Stimulated activated CD8-positive, alpha-beta memory T cell treated with anti-CD3 and anti-CD28 coated beads, Interleukin-15, amount 100 ng/mL, for 48 hours (primary cell): ENCODE measurements at places on chromosomes 12 and 14.

DNA sequence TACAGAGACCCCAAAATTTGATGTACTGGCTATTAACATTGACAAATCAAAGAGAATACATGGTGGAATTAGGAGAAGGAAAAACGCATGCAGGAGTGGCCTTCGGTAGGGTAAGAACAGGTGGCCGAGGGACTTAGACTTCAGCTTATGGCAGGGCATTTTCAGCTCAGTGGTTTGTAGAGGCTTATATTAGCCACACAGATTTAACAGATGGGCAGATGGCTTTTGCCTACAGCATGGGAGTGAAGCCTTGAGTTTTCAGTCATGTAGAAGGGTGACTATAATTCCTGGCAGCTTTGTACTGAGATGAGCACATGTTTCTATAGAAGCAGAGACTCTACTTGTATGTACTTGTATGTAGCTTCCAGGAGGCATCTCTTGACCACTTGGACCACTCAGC lies 40.9 kb upstream of the PLEKHA5 start:
- no peak for DNase-seq

DNA sequence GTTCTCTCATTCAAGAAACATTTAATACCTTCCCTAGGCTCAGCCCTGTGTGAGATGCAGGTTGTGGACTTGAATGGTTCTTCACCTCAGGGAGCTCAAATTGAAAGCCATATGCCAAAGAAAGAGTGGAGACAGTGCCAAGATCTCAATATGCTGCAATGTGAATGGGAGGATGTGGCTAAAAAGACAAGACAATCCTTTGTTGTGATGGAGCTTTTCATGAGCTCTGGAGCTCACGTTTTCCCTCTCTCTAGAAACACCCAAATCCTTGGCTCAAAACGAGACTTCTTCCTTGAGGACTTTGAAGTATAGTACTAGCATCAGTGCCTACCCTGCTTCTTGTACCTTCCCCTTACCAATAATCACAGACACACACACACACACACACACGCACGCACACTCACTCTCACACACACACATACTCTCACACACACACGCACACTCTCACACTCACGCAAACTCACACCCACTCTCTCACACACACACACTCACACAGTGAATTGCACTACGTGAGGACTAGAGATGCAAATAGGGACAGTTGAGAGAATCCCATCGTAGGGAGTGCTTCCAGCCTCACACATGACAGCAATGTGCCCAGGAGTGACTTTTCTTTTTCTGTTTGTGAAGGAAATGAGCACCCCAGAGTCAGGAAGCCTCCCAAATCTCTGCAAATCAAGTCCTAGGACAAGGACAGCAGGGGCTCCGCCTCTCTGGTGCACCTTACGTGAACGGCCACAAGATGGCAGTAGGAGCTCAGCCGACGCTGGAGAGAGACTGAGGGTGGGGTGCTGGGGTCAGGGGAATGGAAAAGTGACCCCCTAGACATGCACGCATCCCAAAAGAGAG lies 231.4 kb downstream of the PCNX1 start:
- no peak for DNase-seq

DNA sequence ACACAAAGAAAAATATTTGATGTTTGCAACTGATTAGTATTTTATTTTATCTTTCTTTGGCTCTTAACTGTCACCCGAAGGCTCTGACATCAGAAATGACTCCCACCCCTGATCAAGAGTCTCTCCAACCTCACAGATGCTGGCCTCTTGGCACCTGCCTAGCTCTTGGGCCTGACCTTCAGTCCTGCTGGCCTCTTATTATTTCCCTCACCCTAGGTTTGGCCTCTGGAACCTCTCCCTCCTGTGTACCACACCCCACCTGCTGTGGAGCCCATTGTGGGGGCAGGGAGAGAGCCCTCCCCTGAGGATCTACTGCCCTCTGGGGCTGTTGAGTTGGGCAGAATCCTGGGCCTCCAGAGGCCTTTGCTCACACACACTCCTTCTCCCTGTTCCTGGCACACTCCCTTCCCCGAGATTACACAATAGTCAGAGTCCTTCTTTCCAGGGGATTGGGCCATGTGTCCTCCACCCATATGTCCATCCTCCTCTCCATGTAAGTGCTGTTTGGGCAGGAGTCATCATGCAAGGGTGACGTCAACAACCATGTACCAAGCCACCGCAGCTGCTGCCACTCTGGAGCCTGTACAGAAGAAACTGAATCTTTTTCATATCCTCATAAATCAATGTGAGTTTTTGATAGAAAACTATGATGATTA lies 124.3 kb downstream of the RASSF9 start:
- no peak for DNase-seq

DNA sequence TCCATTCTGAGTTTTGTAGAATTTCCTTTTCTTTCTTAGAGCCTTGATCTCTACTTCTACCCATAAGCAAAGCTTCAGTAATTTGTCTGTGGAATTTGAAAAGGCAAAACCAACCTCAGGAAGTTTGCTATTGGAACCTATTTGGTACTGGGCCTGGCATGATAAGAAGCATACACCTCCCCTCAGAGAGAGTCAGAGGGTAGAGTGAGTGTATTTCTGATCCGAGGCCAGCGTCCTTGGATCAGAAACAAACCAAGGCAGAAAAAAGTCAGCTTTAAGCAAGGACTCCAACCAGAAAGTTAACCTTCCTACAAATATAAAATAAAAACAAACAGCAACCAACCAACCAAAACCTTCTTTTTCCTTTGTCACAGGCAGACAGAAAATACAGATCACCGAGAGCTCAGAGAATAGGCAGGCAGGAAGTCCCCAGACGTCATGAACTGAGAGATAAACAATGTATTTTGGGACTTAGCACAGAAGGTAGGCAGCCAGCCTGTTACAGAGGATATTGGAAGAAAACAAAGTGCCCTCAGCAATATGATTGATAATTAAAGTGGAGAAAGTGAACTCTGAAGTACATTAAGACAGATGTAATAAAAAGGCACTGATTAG lies 141.5 kb downstream of the NEDD1 start:
- no peak for DNase-seq

- DNase-seq: no peak
Measured at GRCh38 chr14:36510078-36510799, 9.8 kb downstream of the NKX2-1 start.

GRCh38 chr12:46209914-46210872 lies 58.6 kb downstream of the SLC38A1 start:
- peak; percentile 53 for DNase-seq

GRCh38 chr14:83798421-83798820 lies 1731.5 kb upstream of the FLRT2 start:
- DNase-seq: no peak

GRCh38 chr12:67952787-67953186 lies 36.5 kb upstream of the IFNG-AS1 start:
- DNase-seq: no peak

GRCh38 chr14:37985826-37986470 lies 221.8 kb upstream of the SSTR1 start:
- DNase-seq: no peak

- DNase-seq: no peak
Measured at GRCh38 chr12:45587877-45588533, 141.5 kb upstream of the ARID2 start.

- DNase-seq: no peak
Measured at GRCh38 chr14:24875203-24875838, 174.6 kb downstream of the STXBP6 start.

DNA sequence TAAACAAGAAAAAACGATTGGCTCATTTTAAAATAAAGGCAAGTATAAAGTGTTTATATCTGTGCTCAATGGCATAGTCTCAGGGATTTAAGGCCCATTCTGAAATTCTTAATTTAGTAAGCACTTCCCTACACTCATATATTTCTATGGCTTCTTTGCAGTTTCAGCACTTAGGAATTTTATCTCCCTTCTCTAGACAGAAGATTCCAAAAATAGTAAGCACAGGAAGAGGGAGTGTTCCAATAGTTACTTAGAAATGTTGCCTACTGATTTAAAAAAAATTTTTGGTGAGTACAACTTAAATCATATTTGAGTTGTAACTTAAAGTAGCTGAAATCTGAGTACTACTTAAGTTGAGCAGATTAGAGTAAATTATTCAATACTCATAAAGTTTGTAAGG lies 19.8 kb downstream of the INSM2 start:
- no peak for DNase-seq

GRCh38 chr12:29750131-29750927 lies 33.4 kb downstream of the TMTC1 start:
- no peak for DNase-seq

GRCh38 chr12:12527820-12528296 lies 34.8 kb downstream of the DUSP16 start:
- no peak for DNase-seq

DNA sequence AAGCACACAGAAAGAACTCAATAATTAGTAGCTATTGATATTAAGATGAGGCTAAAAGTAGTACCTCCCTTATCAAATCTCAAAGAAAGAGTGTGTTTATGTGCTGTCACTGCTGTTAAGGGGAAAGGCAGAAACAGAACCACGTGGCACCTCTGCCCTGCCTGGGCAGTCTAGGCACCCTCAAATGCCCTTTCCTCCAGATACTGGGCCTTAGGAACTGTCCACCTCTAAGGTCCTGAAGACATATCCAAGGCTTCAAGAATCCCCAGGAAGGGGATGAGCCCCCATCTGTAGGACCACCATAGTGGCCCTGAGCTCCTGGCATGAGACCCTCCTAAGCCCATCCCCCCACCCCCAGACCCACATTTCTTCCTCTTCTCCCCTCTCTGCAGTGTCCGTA lies 29.1 kb downstream of the NGB start:
- DNase-seq: no peak

DNA sequence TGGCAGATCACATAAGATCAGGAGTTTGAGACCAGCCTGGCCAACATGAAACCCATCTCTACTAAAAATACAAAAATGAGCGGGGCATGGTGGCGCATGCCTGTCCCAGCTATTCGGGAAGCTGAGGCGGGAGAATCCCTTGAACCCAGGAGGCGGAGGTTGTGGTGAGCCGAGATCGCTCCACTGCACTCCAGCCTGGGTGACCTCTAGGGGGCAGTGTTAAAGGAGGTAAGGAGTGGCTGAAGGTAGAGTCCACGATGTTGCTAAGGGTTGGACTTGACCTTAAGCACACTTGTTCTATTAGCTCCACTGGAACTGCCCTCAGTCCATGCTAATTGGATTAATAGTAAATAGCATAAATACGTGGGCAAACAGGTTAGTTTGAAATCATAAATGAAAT lies 62.4 kb upstream of the PSMC1 start:
- DNase-seq: no peak

DNA sequence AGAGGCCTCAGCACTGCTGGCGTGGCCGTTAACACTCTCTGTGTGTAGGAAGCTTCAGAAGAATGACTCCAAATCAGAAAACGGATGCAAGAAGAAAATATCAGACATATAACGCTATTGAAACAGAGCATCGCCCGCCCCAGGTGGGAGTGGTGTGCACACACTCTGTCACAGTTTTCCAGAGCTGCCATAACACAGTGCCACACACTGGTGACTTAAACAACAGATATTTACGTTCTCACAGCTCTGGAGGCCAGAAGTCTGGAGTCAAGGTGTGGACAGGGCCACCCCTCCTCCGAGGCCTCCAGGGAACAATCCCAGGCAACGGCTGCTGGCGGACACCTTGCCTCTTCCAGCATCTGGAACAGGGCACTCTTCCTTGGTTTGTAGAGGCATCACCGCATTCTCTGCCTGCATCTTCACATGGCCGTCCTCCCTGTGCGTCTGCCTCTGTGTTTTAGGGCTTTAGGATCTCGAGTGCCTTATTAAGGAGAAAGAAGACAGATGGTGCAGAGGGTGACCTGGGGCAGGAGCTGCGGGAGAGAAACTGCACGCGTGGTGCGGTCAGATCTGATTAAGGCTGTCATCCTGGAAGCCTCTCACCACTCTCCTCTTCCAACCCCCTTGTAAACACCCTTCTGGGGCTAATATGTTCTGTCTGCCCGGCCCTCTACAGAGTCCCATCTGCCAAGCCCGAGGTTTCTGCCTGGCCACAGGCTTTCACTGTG lies 141.0 kb downstream of the SLC15A4 start:
- no peak for DNase-seq

GRCh38 chr12:7884689-7885088 lies 12.0 kb upstream of the SLC2A14 start:
- no peak for DNase-seq

GRCh38 chr14:102317564-102318248 lies 1.8 kb upstream of the ZNF839 start:
- DNase-seq: no peak

- no peak for DNase-seq
Measured at GRCh38 chr14:36556811-36557433, 25.5 kb downstream of the NKX2-8 start.

- DNase-seq: no peak
Measured at GRCh38 chr12:3294481-3294911, 196.5 kb upstream of the PRMT8 start.

- DNase-seq: no peak
Measured at GRCh38 chr12:64278421-64278820, 56.3 kb upstream of the KICS2 start.

GRCh38 chr14:52824462-52824861 lies 33.1 kb upstream of the GNPNAT1 start:
- no peak for DNase-seq

DNA sequence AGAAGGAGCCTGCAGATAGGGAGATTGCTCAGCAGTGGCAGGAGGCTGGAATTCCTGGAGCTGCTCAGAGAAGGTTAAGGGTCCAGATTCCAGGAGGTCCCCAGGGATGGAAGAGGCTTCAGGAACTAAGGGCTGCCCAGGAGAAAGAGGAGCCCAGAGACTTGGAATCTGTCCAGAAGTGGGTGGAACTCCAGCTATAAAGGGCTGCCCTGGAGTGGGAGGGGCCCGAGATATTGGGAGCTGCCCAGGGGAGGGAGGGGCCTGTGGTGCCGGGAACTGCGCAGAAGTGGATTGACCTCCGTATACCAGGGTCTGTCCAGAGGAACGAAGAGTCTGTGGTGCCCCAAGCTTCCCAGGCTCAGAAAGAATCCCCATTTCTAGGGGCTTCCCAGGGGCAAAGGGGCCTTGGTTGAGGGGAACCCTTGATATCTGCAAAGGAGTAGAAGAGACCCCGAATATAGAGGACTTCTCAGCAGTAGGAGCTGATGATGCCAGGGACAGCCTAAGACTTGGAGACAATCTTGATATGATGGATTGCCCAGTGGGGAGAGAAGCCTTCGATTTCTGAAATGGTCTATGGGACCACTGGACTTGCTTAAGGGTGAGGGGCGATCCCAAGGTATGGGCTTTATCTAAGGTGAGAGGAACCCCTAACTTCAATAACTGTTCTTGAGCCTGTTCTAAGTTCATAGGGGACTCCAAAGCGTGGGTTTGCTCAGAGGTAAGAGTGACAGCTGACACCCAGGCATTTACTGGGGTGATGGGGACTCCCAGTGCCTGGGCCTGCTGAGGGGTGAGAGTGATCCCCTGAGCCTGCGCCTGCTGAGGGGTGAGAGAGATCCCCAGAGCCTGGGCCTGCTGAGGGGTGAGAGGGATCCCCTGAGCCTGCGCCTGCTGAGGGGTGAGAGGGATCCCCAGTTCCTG lies 45.0 kb downstream of the FAM186A start:
- no peak for DNase-seq

DNA sequence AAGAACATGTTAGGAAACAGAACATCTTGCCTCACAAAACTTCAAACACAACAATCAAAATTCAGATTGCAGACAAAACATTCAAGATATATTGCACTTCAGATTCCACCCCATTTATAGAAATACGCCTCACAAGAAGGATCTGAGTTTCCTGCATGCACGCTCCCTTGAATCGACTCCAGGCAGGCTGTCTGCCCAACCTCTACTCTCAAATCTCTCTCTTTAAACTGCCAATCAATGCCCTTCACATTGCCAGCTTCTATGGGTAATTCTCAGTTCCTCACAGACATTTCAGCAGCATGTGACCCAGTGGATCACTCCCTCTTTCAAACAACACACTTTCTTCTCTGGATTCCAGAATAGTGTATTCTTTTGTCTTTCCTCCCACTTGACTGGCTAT lies 184.1 kb downstream of the PRKD1 start:
- DNase-seq: no peak
